Islet precursor cell (in vitro differentiated cells): ENCODE measurements at places on chromosomes 4 and X.
A peak's percentile ranks its signal among the peaks of the same experiment; 100 is the strongest.

DNA sequence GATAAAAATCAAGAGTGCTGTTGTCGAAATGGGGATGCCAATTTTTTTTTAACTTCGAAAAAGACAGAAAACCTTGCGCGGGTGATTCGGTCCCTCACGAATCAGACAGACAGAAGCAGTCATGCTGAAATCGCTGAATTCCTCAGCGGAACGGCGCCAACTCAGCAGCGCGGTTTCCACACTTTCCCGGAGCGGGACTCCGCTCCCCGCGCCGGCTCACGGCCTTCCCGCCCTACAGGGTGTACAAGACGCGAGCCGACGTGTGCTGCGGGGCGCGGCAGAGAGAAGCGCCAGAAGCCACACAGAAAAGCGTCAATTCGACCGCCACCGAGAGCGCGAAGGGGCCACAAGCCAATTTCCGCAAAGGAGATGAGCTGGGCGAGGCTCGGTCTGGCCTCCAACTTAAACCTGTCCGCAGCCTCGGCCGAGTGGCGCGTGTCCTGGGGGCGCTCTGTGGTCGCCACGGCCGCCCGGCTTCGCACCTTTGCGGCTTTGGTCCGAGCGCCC is 1.3 kb downstream of the NEXMIF start:
- DNase-seq: no peak

DNA sequence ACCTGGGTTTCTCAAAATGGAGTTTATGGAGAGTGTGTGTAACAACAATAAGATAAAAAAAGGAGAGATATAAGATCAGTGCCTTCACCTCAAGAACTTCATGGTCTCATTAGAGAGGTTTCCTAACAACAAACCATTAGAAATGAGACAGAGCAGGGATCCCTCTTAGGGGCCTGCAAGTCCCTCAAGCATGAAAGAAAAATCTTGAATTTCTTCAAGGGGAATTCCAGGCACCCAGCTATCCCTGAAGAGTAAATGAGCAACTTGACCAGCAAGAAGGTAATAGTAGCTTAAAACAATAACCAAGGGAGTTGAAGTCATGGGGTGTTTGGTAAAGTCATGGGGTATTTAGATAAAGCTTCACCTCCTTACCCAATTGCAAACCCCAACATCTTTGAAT is 49.7 kb upstream of the TLR3 start:
- DNase-seq: no peak

- no peak for DNase-seq
These were observed 101.8 kb upstream of the CYSLTR1 start for GRCh38 chrX:78429172-78429571.

DNA sequence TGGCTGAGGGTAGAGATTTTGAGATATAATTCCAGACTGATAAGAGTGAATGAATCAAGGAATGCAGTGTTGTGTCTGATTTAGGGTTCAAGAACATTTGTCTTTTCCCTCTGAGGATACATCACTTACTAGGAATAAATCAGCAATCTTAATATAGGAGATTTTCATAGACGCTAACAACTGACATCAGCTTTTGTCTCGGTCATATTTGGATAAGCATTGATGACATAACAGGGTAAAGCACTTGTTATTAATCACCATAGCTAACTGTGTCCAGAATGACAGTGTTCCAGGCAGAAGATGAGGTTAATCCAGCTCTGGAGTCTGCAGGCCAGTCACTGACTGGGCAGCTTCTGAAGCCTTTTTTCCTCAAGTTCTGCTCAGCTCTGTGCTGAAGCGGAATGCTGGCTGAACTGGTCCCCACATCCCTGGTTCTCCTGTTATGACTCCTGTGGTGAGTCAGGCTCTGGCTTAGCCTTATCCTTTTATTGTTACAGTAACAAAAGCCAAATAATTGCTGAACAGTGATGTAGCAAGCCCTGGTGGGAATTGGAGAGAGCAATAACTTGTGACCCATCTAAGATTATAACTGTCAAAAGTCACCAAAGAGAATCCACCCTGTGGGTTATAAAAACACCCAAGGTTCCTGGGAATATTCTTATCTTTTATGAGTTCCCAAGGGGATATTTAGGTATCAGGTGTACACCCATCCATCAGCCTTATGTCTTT is 41.8 kb downstream of the FNIP2 start:
- DNase-seq: peak; percentile 92

GRCh38 chr4:10530137-10530786 is 73.0 kb upstream of the ZNF518B start:
- DNase-seq: no peak

GRCh38 chrX:123807835-123808416 is 51.9 kb upstream of the XIAP start:
- no peak for DNase-seq

DNA sequence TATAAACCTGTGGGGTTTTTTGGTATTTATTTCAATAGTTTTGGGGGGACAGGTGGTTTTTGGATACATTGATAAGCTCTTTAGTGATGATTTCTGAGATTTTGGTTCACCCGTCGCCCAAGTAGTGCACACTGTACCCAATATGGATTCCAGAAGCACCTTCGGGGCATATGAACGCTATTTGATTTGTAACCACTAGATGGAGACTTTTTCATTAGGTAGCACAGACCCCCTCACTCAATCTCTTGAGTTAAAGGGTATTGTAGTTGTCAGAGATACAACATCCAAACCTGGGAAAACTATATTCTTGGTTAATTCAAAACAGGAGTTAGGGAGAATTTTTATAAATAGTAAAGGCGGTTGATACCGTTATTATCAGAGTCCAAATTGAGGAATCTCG is 79.8 kb downstream of the SPANXN3 start:
- DNase-seq: no peak

DNA sequence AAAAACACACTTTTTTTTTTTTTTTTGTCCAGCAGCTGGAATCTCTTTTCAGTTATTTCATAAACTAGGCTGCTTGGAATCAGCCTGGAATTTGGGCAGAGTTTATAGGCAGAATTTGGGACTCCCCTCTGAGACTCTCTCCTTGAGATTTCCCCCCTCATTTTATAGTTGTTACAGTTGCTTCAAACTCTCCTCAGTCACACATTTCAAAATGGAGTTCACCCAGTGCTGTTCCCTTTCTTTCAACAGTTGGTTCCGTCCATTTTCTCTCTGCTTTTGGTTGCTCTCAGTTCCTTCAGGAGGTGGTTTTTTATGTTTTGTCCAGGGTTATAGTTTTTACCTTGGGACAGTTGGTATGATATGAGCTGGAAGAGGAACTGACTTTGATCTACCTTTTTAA is 27.5 kb downstream of the NSD2 start:
- no peak for DNase-seq

DNA sequence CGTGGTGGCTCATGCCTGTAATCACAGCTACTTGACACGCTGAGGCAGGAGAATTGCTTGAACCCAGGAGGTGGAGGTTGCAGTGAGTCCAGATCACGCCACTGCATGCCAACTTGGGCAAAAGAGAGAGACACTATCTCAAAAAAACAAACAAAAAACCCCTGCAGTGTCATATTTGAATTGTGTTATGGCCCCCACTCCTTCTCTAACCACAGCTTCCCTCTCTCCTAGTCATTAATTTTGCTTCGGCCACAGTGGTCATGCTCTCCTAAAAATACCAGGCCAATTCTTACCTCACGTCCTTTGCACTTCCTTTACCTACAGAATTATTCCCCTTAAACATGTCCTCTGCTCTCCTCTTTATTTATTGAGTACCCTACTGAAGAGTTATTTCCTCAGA is 206.1 kb downstream of the PPP3CA start:
- no peak for DNase-seq

- DNase-seq: no peak
These were observed 29.3 kb downstream of the WDR1 start for GRCh38 chr4:10087152-10087791.

GRCh38 chrX:118211891-118212816 is 95.5 kb upstream of the KLHL13 start:
- DNase-seq: no peak
